ENCODE measurements at places on chromosomes 16 and 17.

DNA sequence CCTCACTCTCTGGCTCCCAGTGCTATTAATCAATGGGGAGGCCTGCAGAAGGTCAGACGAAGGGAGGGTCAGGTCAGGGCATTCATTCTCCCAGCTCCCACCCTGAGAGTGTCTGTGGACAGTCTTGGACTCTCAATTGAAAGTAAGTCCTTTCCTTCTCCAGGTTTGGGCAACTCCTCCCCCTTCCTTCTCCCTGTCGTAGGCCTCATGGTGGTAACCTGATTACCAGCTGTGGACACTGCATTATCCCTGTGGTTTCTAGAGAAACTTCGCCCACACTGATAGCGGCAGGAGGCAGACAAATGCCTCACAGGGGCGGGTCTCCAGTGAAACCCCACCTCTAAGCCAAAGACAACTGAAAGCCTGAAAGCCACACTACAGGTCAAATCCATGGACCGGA, 57.7 kb upstream of the SLC25A19 start:
- no peak for DNase-seq

DNA sequence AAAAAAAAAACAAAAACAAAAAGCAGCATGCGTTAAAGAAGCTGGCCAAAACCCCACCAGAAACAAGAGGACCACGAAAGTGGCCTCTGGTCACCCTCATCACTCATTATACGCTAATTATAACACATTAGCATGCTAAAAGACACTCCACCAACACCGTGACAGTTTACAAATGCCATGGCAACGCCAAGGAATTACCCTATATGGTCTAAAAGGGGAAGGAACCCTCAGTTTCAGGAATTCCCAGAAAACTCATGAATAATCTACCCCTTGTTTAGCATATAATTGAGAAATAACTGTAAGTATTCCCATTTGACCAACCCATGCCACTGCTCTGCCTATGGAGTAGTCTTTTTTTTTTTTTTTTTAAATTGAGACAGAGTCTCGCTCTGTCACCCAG, 77.6 kb downstream of the EMP2 start:
- no peak for DNase-seq

DNA sequence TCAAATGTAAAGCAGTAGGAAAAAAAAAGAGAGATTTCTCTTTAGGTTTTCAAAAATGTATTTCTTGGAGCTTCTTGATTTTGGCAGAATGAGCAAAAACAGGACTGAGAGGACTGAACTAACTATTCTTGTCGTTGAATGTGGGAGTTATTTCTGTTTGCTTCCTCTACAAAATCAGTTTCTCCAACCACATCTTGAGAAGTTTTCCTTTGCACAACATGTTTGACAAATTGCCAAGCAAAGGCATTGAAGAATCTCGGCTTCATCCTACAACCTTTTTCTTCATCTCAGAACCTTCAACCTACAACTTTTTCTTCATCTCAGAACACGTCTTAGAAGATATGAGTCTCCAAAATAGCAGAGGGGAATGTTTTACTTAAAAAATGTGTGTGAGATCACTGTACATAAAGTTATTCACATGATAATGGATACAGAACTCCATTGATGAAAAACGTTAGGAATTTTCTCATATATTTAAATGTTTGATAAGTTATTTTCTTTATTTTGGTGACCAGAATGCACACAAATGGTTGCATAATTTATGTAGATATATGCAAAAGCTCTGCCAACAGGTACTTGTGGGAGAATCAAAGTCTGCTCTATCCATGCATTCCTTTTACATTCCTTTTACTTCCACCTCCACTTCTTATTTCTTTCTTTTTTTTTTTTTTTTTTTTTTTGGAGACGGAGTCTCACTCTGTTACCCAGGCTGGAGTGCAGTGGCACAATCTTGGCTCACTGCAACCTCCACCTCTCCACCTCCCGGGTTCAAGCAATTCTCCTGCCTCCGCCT, 370.0 kb downstream of the KCNJ2 start:
- DNase-seq: peak; percentile 2

- no peak for DNase-seq
Observed at GRCh38 chr16:89139907-89140361, 31.6 kb upstream of the CDH15 start.

DNA sequence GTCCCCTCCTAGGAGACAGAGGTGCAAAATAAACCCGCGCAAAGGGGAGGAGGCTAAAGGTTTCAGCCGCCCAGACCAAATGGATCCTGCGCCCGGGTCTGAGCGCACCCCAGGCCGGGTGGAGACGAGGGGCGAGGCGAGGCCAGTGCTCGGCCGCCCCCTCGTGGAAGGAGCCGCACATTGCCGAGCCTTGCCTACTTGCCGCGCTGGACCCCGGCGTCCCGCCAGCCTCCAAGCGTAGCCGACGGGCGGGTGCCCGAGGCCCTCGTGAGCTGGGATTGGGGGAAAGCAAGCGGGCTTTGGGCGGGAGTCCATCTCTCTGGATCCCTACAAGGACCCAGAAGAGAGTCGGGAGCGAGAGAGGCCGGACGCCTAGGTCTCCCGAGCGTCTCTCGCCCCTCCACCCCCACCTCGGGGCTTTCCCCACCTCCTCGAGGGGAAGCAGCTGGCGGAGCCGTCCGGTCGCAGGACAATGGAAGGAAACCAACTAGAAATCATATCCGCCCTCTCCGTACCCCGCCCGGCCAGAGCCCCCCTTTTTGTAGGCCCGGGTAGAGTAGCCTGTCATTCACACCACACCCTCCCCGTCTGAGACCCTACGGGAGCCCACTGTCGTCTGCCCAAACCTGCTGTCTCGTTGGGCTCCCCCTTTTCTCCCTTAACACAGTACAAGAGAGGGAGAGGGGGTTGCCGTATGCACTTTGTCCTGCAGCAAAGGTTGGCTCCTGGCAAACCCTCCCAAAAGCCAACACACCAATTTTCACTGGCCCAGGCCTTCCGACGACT, 664 bp upstream of the BCL6B start:
- DNase-seq: no peak

DNA sequence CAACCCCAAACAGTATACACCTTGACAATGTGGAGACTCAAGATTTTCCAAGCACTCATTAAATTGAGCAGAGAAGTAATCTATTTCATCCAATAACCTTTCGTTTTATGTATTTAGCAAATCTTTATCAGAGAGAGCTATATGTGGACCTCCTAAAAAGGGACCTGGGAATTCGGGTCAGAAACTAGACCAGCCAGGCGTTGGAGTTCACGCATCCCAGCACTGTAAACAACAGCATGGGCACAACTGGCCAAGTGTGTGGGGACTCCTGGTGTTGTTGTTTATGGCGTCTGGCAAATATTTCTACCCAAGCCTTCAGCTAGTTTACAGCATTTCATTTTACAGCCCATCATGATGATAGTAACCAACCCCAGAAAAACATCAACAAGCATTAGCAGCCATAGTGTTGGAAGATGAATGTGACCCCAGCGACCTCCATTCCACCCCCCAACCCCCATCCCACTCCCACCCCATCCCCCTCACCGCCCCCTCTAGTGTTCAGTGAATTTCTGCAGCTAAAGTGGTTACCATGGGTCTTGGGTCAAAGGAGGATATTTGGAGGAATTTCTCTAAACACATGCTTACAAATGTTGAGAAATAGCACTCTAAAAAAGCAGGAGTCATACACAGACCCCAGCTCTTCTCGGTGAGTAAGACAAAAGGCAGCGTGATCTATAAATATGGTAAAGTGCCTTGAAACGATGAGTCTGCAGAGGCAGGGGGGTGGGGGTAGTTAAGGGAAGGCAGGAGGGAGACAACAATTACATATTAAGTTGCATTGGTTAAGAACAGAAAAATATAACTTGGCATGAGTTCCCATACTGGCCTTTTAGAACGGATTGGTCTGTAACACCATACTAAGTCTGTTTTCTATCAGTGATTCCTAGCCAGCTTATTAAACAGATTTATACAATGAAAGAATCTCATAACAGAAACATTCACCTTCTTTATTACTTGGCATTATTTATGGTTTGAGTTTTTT, 91.4 kb upstream of the TBX2 start:
- no peak for DNase-seq

DNA sequence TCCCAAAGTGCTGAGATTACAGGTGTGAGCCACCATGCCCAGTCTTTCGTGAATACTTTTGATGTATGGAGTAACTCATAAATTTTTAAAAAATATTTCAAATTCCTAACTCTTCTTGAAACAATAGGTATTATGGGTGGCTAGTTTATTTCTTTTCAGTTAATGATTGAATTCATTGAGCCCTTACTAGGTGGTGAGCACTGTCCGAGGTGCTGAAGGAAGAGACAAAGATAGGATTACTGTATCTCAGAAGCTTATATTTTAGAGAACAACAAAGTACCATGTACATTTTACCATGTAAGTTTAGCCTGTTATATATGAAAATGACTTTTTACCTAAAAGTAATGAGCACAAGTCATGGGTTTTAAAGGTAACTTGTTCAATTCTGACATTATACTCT, 418.3 kb downstream of the NPIPA7 start:
- DNase-seq: no peak

DNA sequence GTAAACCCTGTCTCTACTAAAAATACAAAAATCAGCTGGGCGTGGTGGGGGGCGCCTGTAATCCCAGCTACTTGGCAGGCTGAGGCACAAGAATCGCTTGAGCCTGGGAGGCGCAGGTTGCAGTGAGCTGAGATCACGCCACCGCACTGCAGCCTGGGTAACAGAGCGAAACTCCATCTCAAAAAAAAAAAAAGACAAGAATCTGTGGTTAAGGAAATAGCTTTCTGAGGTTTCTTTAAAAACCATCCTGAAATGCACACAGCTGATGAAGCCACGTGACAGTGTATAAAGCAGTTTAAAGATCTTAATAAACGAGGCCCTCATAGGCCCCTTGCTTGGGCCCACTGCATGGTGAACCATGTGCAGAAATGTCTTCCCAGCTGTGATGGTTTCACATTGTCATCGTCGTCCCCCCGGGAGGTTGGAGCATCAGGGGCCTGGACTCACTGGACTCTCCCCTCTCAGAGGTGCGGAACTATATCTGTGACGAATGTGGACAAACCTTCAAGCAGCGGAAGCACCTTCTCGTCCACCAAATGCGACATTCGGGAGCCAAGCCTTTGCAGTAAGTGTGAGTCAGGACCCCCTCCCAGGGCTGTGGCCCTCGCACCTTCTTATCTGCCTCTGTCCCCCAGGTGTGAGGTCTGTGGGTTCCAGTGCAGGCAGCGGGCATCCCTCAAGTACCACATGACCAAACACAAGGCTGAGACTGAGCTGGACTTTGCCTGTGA, 16.2 kb downstream of the ZNF276 start:
- no peak for DNase-seq

DNA sequence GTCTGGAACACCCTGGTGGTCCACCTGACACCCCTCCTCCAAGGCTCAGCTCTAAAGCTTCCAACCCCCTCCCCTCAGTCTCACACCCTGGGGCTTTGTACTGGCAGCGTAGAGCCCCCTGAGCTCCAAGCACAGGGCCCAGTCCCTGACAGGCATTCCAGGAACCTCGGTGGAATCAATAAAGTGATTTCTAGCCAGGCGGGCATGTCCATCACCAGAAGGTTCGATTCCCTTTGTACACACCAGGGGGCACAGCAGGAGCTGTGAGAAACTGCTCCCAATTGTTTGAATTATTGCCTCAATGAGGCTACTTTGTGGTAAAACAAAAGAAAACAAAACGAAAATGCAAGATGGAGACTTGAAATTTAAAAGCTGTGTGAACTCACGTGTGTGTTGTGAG, 51.8 kb downstream of the SMPD3 start:
- DNase-seq: no peak

DNA sequence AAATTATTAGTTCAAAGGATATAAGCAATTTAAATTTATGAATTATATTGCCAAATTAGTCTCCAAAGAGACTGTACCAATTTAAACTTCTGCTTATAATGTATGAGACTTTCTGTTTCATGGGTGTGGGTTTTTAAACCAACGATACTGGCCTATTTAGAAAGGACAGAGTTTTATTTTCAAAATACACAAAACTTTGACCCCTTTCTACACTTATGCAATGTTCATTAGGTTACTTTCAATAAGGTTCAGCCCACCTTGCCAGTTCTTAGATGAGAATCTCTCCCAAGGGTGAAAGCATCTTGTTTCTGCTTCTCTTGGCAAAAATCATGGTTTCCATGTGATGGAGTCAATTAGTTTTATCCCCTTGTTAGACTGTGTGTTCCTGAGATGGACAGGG, 84.7 kb downstream of the MYO1D start:
- DNase-seq: no peak

- DNase-seq: no peak
Observed at GRCh38 chr16:70605283-70605657, 41.1 kb upstream of the IL34 start.

DNA sequence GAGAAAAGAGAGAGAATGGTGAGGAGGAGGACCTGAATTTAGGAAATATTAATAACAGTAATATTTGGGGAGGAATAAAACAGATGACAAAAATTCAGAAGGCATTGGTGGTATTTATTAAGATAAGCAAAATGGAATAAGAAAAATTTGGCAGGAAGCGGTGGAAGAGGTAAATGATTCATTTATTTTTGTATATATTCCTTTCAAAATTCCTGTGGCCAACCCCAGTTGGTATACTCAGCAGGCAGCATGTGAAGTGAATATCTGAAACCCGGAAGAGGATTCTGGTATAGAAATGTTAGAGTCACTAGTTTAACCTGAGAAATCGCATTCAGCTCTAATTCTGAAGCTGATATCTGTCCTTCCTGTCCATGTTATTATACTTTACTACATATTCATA, 792.0 kb downstream of the KCNJ2 start:
- DNase-seq: no peak

GRCh38 chr17:32386844-32387243, 36.9 kb downstream of the ZNF207 start:
- DNase-seq: no peak

GRCh38 chr16:55765161-55765560, 67.7 kb downstream of the CES1 start:
- DNase-seq: no peak

DNA sequence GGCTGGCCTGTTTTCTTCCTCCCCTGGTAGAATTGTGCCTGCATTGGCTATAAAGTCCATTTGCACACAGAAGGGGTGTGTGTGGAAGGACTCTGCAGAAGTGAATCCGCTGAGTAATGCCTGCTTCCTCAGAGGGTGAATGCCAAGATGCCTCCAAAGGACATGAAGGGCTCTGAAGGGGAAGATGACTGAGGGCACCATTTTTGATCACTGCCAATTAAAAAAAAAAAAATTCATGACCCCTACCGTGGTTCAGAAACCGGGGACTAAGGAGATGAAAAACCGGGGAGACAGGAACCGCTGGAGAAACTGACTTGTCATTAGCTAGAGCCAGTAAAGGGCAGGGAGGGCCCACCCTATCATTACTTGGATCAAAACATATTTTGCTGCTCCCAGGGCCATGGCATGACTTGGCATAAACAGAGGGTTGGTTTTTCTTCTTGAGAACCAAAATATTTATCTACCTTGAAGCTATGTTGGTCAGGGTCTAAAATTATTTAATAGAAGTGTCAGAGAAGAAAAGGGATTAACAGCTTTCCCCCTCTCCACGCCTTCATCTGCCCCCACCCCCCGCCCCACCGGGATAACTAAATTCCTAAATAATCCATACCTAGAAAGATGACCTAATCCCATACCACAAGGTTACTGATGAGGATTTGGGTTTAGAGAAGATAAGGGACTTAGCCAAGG, 3.6 kb upstream of the USP7 start:
- no peak for DNase-seq

Data from NT2/D1 (cell line).